ENCODE measurements at places on chromosomes 4 and X.

GRCh38 chr4:37715889-37716402 lies 29.8 kb upstream of the RELL1 start:
- peak; percentile 4 for DNase-seq

DNA sequence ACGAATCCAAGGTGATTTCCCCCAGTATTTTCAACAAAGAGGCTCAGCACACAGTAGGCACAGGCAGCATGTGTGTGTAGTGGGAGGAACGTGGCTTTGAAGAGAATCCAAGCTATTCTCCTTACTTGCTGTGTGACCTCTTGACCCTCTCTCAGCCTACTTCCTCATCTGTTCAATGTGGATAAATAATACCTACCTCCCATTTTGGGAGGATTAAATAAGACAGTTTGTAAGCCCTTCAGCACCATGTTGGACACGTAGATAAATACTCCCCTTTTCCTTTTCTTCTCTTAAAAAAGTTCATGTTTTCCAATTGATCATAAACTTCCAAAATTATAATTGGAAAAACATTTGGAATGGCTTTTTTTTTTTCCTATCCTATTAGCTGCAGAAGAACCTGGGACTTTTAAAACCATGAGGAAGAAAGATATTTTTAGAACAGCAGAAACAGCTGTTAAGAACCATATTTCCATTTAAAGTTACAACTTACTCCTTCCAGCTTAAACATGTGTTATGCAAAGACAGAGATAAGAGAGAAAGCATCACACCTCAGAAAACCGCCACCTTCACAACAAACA lies 56.1 kb upstream of the TMEM131L start:
- no peak for DNase-seq

- DNase-seq = no peak
These were observed 37.4 kb upstream of the RXFP1 start for GRCh38 chr4:158484173-158484885.

DNA sequence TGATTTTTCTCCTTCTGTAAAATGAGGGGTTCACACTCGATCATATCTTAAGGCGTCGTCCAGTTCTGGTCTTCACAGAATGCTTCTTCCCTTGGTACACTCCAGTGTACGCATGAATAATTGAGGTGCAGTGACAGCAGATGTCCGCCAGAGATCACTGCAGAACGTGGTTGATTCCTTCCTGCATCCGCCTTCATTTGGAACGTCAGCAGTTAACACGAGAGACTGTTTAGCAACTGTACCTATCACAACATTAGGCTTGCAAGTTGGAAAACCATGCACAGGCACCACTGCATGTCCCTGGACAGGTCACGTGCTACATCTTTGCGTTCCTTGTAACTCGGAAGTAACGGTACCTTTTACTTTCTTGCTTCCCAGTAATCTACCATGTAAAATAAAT lies 66.0 kb upstream of the GEMIN8 start:
- DNase-seq = no peak

DNA sequence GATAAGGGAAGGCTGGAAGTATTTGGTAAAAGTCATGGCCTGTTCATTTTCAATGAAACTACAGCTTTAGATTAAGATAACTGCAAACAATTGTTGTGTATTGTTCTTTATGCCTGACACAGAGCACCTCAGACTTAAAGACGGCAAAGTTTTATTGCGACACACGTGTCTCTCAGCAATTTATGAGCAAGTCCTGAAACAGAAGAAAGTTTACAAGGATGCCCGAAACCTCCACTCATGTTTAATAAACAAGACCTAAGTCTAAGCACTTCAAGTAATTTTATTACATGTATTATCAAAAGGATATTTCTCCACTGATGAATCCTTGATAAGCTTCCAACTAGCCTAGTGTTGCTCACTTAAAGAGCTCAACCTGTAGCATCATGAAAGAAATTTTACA lies 51.0 kb downstream of the DHX15 start:
- no peak for DNase-seq

DNA sequence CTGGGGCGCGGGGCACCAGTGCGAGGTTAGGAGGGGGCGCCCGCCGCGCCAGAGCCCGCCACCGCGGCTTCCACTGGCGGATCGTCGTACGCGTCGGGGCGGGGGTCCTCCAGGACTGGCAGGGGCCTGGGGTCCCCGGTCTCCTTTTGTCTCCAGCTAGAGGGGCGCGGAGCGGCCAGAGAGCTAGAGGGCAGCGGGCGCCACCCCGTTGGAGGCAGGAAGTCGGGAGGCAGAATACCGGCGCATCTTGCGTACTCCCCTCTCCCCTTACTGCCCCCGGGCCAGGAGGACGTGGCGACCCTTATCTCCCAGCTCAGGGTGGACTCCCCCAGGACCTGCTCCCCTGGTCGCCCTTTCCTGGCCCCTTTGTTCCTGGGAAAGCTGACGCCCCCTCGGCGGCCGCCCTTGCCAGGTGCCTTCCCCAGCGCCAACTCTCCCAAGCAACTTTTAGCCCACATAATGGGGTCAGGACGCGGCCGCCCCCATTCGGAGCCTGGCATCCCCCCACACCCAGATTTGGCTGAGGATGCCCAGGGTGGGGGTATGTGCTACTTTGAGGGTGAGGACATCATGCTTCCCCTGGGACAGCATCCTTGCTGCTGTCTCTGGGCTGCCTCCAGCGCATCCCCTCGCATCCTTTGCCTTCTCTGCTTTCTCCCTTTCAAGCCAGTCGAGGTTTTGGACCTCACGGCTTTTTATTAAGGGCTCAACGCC lies 933 bp downstream of the CNKSR2 start:
- DNase-seq = no peak

Data from NCI-H510A treated with DMSO at 0.1 percent for 48 hours (cell line).